ENCODE measurements at places on chromosomes 5 and 9. TPM values are rescaled to one million over a fixed set of nuclear protein-coding genes. Genes with fewer than 3 reads are reported as not detected.
A peak's percentile ranks its signal among the peaks of the same experiment; 100 is the strongest.

- peaks cover 1% of the 10 kb centered on the region for H3K4me1 ChIP-seq
- ATAC-seq = no peak
Measured at GRCh38 chr9:98396656-98397055, 141.2 kb upstream of the TBC1D2 start.

DNA sequence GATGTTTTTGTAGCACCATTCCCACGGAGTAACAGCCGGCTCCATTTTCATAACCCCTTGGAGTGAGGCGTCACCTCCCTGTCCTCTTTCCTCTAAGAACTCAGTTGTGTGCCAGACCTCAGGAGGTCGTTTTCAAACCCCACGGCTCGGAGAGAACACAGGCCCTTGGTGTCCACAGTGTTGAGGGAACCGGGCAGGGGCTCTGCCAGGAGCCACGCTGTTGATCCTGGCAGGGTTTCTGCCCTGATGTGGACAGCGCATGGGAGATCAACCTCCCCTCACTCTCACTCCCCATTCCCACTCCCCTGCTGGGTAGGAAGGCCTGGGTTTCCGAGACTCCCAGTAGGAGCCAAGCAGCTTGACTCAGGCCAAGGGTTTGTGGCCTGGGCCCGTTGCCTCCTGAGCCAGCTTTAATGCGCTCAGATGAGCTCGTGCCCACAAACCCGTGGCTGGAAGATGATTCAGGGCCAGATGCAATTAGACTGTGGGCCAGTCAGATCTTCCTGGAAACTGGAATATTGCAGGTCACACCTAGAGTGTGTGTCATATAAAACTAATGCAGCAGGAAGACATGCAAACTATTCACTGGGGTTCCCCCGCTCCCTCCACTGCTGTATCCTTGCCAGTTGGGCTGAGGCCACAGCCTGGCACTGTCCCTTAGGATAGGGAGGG is 133.4 kb downstream of the SLC12A2 start:
- H3K4me3 ChIP-seq = no peak overlapping the region
- ATAC-seq = no peak
- H3K27ac ChIP-seq = no peak overlapping the region
- no peaks in the 10 kb centered on the region for H3K4me1 ChIP-seq

- no peak for ATAC-seq
- H3K27me3 ChIP-seq = no peaks in the 10 kb centered on the region
- H3K36me3 ChIP-seq = peaks cover 67% of the 10 kb centered on the region
Measured at GRCh38 chr9:36364577-36364976, 35.5 kb downstream of the RNF38 start.

DNA sequence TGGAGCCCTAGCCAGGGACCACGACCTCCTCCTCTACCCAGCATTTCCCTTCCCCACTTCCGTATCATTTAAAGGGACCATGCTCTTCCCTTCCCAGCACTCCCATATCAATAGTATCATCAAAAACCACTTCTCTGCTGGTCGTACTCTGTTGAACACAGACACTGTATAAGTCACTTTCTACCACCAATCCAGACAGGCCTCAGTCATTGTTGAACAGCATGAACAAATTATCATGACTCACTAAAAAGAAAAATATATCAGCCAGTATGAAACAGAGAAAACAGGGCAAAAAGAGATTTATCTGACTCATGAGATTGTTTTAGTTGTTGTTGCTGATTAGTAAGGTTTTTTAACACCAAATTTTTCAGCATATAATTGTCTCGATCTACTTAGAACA is 89.8 kb downstream of the CDKN2A start:
- peaks cover 4% of the 10 kb centered on the region for H3K4me1 ChIP-seq
- no peaks in the 10 kb centered on the region for H3K36me3 ChIP-seq
- H3K4me3 ChIP-seq = no peak overlapping the region
- no peak for ATAC-seq
- H3K27ac ChIP-seq = no peak overlapping the region

DNA sequence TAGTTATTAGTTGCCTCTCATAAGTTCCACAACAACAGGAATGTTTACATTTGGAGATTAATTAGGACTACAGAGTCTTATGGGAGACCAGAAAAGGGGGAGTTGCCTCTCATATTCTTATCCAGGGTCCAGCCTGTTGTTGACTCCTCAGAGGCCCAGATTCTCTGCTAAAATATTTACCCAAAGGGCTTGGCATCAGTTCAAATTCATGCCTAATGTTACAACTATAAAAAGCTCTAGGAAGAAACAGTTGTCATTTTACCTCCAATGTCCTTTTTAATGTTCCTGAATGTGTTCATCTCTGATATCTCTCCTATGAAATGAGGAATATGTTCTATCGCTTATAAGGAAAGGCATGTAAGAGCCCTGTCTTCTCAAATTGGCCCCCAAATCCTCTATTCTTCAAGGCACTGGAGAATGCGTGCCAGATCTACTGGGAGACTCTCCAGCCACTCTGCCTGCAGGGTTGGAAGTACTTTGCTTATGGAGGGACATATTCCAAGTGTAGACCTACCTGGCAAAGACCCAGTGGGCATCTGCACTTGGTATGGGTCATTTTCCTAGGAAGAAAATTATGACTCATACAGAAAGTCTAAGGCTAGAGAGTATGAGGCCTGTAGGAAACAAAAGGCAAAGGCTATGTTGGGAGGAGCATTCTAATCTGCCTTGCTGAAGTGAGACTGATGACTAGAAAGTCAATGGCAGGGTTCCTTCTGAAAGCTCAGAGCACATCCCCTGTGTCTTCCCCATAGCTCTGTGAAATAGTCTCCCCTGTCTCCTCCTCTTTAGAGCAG is 192.6 kb downstream of the ESM1 start:
- peaks cover 12% of the 10 kb centered on the region for H3K4me1 ChIP-seq
- no peak overlapping the region for H3K4me3 ChIP-seq
- H3K27me3 ChIP-seq = peaks cover 3% of the 10 kb centered on the region
- H3K27ac ChIP-seq = no peak overlapping the region
- no peaks in the 10 kb centered on the region for H3K36me3 ChIP-seq

DNA sequence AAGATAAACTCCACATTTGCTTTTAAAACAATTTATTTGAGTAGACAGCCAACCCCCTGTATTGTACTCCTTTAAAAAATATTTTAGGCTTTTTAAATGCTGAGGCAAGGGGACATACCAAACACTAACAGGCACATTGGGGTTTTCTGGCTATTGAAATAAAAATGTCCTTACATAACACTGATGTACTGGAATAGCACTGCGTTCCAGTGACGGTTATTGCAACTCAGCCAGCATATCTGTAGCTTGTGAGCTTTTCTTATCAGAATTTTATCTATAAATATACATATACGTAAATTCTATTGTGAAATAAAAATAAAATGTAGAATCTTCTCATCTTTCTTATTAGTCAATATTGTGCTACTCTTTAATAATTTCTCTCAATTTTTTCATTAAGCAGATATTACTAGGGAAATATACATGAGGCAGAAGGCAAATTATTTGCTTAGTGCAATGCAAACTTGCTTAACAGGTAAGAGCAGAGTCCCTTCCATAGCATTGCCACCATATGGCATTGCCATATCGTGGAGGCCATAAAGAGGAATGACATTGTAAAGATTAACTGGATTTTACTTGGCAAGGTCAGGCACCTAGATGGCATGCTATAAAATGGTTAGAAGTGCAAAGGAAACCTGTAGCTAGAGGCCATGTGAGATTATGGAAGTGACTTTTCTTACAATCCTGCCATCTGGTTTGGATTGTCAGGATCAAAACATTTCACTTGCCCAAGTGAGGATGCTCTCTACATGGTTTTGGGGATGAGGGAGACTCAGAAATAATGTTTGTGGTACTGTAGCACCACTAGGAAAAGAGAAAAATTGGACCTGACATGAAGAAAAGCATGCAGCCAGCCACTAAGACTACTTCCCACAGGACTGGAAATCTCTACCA is 94.8 kb upstream of the CDKN2B start:
- peaks cover 6% of the 10 kb centered on the region for H3K27me3 ChIP-seq
- peaks cover 11% of the 10 kb centered on the region for H3K4me1 ChIP-seq
- H3K36me3 ChIP-seq = no peaks in the 10 kb centered on the region
- H3K27ac ChIP-seq = no peak overlapping the region

DNA sequence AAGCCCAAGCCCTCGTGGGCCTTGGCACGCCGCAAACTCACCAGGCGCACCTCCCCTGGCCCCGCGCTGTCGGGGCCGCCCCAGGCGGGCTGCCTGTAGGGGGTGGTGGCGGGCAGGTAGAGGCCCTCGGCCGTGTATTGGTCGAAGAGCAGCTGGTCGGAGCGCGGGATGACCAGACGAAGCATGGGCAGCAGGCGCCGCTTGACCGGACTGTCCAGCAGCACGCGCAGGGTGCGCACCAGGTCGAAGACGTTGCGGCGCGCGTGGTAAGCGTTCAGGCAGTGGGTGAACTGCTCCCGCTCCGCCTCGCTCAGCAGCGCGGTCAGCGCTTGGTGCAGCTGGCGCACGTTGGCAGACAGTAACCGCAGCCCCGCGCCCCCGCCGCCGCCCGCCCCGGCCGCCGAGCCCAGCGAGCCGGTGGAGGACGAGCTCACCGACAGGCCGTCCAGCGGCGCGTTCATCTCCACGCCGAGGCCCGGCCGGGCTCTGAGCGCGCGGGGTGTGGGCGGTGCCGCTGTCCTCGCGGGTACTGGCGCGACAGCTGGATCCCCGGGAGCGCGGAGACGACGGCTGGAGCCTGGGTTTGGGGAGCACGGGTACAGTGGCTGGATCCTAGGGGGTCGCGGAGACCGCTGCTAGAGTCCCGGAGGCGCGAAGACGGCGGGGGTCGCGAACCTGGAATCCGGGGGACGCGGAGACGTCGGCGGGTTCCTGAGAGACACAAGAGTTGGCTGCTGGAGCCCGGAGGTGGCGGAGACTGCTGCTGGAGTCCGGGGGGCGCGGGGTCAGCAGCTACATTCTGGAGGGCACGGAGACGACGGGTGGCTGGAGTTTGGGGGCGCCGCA is 709 bp downstream of the WHRN start:
- H3K27ac ChIP-seq = peak overlapping the region; percentile 28
- H3K4me1 ChIP-seq = no peaks in the 10 kb centered on the region
- H3K4me3 ChIP-seq = peak overlapping the region; percentile 75
- H3K27me3 ChIP-seq = peaks cover 3% of the 10 kb centered on the region
- no peaks in the 10 kb centered on the region for H3K36me3 ChIP-seq

DNA sequence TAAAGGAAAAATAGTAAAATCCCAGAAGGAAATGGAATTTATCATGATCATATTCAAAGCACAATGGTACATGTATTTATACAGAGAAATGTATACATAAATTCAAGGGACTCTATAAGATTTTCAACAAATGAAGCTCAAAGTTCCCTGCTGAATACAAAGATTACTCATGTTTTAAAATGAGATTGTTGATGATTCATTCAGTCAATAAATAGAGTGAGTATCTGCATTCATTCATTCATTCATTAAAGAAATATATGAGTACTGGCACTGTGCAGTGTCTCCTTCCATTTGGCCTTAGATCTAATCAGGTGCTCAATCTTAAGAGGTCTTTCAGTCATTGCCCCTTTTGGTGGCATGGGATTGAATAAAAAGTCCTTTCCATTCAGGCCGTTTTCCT is 310.0 kb downstream of the KIAA0825 start:
- no peaks in the 10 kb centered on the region for H3K27me3 ChIP-seq
- no peak overlapping the region for H3K27ac ChIP-seq
- H3K36me3 ChIP-seq = no peaks in the 10 kb centered on the region
- H3K4me3 ChIP-seq = no peak overlapping the region
- H3K4me1 ChIP-seq = no peaks in the 10 kb centered on the region

GRCh38 chr9:108756746-108757490 is 98.9 kb downstream of the ACTL7B start:
- H3K4me3 ChIP-seq = no peak overlapping the region
- no peak for ATAC-seq
- H3K36me3 ChIP-seq = no peaks in the 10 kb centered on the region
- no peak overlapping the region for H3K27ac ChIP-seq

DNA sequence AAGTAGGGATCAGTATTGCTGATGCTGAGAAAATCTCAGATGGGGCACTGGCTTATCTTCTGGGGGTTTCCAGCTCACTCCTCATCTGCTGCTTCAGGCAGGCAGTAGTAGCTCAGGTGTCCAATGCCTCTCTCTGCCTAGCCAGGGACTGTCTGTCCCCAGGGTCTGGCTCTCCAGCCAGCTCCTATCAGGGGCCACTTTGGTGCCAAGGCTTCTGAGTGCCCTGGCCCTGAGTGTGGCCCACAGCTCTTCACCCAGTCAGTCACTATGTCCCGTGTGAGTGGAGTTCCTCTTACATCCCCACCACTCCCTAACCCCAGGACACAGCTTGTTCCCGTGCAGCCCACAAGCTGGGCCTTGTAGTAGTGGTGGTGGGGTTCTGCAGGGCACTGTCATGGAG is 251.5 kb downstream of the HSPA4 start:
- ATAC-seq = no peak
- no peak overlapping the region for H3K4me3 ChIP-seq
- no peaks in the 10 kb centered on the region for H3K27me3 ChIP-seq
- no peak overlapping the region for H3K27ac ChIP-seq

GRCh38 chr5:96876292-96876850 is at the start of gene ERAP2:
ERAP2 (plus strand) TSS chr5:96876500; CDS start chr5:96879686, 3,186 bp downstream.
- H3K27me3 ChIP-seq = no peaks in the 10 kb centered on the region
- peak within 1 kb of the TSS; percentile 91 for H3K27ac ChIP-seq
- H3K36me3 ChIP-seq = peaks cover 20% of the 10 kb centered on the region
- H3K4me1 ChIP-seq = peaks cover 42% of the 10 kb centered on the region

DNA sequence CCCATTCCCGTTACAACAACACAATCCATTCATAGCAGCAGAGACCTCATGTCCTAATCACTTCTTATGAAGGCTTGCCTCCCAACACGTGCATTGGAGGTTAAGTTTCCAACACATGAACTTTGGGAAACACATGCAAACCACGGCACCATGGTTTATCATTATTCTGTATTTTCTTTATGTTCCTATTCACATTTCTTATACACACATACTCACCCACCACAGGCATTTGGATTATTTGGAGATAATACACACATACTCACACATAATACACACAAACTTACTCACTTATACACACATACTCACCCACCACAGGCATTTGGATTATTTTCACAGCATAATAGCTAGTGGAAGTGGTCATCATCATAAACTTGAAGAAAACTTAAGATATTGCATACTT is 75.6 kb downstream of the C7 start:
- no peak for ATAC-seq
- no peak overlapping the region for H3K4me3 ChIP-seq
- H3K4me1 ChIP-seq = no peaks in the 10 kb centered on the region
- no peak overlapping the region for H3K27ac ChIP-seq

- no peak overlapping the region for H3K4me3 ChIP-seq
- no peak for ATAC-seq
- H3K27me3 ChIP-seq = no peaks in the 10 kb centered on the region
- H3K4me1 ChIP-seq = no peaks in the 10 kb centered on the region
- no peaks in the 10 kb centered on the region for H3K36me3 ChIP-seq
Measured at GRCh38 chr9:110185806-110186205, 22.2 kb downstream of the C9orf152 start.

- H3K36me3 ChIP-seq = no peaks in the 10 kb centered on the region
- peaks cover 29% of the 10 kb centered on the region for H3K27me3 ChIP-seq
- H3K27ac ChIP-seq = no peak overlapping the region
- ATAC-seq = no peak
- no peak overlapping the region for H3K4me3 ChIP-seq
Measured at GRCh38 chr5:50867140-50867539, 200.7 kb downstream of the PARP8 start.

Gene SKP2
- total RNA-seq = 53.0 TPM

Gene AK8
- total RNA-seq = not detected

Gene SLC34A1
- total RNA-seq = 1.1 TPM

Gene GKAP1
- total RNA-seq = 5.6 TPM

Gene SLIT3
- total RNA-seq = not detected

Gene OTULINL
- 15.8 TPM for total RNA-seq

Gene ODF2
- total RNA-seq = 66.2 TPM

Gene NFIL3
- 67.7 TPM for total RNA-seq

Measured in activated T-helper 17 cell treated with anti-CD3 and anti-CD28 coated beads, Interleukin-2, amount 50 U/mL, for 72 hours (primary cell).